ENCODE measurements at places on chromosomes 5 and 9.
A peak's percentile ranks its signal among the peaks of the same experiment; 100 is the strongest.

DNA sequence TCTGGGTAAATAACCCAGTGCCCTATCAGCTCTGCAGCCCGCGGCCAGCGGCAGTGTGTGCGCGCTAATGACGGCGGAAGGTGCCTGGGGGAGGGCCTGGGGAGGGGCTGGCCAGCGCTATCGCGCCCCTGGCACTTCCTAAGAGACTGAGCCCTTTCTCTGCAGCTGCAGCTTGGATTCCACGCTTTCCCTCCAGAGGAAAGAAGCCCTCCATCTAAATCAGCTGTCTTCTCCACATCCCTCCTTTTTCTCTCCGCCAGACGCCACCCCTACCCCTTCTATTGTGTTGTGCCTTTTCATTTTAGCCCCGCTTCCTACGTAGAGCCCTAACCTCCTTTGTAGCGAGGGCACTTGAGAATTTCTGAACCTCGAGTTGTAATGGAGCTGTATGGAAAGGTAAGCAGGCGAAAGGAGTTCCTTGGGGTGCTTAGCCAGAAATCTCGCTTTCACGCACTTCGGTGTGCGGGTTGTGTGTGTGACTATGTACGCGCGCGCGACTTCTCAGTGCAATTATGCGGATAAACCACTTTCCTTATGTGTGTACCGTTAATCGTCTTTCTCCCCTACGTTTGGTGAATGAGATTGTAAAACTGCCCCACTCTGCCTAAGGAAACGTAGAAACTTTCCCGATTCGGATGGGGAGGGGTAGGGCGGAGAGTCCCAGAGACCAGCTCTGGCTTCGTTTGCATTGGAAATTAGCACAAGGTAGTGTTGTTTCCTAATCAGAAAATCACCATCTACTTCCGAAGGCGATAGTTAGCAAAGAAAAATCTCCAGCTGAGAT, 664 bp upstream of the RAB3C start:
- DNase-seq: peak; percentile 52

DNA sequence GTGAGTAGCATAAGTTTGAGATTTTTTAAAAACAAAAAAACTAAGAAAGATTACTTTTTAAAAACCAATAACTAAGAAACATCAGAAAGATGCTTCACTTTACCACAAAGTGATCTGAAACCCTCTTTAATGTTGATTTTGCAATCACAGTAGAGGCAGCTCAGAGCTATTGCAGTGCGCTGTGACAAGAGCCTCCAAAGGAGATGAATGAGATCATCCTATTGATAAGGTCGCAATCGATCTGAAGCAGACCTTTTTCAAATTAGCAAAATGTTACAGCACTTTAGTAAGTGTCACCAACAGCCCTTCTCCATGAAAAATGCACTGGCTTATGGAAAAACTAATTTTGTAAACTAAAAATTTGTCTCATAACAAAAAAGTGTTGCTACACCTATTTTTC, 284.6 kb upstream of the EFNA5 start:
- no peak for DNase-seq

- DNase-seq: no peak
These were observed 17.7 kb downstream of the ZDHHC11B start for GRCh38 chr5:766666-767431.

DNA sequence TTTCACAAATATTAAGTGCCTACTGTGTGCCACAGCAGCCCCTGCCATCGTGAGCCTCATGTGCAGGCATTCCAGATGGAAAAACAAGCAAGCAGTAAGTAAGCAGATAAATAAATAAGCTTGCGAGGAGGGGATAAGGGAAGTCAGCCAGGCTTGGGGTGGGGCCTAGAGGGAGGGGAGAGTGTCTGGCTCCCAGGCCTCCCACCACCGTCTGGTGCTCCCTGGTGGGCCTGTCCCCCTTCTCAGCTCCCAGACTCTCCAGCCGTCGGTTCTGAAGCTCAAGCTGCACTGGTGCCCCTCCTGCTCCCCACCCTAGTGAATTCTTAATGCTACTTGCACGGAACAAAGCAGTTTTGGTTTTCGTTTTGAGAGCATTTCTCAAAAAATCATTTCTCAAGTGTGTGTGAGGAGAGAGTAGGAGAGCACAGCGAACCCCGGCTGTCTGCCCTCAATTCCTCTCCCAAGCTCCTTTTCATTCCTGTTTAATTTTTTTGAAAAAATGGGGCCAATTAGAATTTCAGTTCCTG, 6.6 kb upstream of the IER5L start:
- DNase-seq: no peak

DNA sequence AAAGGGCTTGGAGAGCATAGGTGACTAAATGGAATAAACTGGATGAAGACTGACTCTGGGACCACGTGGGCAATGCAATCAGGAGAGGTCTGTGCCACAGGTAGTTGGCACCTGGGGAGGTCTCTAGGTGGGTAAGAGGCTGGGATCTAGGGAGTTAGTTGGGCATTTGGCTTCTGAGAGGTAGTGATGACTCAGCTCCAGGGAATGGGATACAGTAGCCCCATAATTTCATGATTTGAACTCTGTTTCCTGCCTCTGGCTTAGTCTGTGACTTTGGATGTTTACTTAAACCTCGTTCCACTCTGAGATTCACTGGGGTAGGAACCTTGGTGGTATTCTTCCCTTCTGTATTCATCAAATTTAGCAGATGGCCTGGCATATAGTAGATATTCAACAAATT, 240.8 kb downstream of the KIF4B start:
- DNase-seq: no peak

GRCh38 chr9:23538067-23538402, 288.0 kb downstream of the ELAVL2 start:
- DNase-seq: no peak

DNA sequence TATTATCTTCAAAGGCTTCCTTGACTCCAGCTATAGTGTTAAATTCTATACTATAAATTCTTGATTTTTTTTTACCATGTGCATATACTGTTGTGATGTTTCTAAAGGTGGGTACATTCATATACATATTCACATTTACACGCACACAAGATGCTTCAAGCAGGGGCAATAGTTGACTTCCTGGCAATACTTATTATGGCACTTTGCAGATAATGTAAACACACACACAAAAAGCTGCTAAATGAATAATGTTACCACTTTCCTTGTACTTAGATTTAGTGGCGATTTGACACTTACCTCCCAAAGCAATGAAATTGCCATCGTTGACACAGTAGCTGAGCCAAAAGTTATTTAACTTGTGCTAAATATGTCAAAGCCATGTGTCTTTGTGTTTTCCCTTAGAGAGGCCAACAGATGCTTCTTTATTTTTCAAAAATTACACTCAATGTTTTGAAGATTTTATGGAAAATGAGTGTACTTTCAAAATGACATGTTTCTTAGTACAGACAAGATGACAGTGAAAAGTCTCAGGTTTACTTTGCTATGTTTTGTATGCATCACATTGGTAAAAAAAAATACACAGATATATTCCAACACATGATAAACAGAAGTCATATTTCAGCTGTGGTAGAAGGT, 12.2 kb upstream of the ERAP2 start:
- DNase-seq: no peak

DNA sequence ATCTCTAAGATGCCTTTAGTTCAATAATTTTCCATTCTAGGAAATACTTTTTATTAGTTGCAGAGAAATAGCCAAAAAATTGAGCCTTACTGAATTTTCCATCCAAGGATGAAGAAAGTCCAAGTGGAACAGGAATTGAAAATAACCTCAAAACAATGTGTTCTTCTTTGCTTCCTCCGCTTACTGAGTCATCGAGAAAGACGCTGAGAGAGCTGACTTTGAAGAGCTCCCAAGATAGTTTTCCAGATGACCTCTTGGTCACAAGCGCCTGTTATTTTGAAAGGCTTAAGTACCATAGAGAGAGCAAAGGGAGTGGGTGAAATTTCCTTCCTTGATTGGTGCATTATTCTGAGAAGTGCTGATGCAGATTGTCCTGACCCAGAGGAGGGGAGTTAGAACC, 253.5 kb upstream of the ATP10B start:
- no peak for DNase-seq

DNA sequence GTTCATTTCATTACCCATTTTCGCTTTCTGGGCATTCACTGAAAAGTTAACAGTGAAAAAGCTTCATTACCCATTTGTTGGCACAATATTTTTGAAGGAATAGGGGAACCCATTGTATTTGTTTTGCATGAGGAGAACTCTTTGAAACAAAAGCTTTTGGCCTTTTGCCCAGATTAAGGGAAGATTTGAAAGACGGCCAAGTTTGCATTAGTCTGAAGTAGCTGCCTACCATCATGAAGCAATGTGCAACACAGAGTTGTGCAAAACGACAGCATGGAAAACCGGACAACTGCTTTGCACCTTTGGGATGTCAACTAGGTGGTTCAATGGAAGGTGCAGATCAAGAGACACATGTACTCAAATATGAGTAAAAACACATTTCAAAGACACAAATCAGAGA, 84.9 kb downstream of the TRPM3 start:
- no peak for DNase-seq

- DNase-seq: peak; percentile 85
These were observed 545.2 kb downstream of the CSNK1G3 start for GRCh38 chr5:124056991-124057723.
